ENCODE measurements at places on chromosomes 6 and 20. TPM values are rescaled to one million over a fixed set of nuclear protein-coding genes. Genes with fewer than 3 reads are reported as not detected.

COL12A1 gene
- total RNA-seq: 0.05 TPM

- no peak for DNase-seq
Observed at GRCh38 chr6:155678361-155678760, 222.7 kb upstream of the NOX3 start.

- DNase-seq: no peak
Observed at GRCh38 chr6:27295301-27296079, 16.6 kb downstream of the POM121L2 start.

- no peak for DNase-seq
Observed at GRCh38 chr20:31687777-31688176, 34.9 kb downstream of the BCL2L1 start.

- no peak for DNase-seq
Observed at GRCh38 chr20:6784210-6784631, 16.7 kb downstream of the BMP2 start.

SLC26A8 gene
- not detected for total RNA-seq

ERVFRD-1 gene
- not detected for total RNA-seq

DNA sequence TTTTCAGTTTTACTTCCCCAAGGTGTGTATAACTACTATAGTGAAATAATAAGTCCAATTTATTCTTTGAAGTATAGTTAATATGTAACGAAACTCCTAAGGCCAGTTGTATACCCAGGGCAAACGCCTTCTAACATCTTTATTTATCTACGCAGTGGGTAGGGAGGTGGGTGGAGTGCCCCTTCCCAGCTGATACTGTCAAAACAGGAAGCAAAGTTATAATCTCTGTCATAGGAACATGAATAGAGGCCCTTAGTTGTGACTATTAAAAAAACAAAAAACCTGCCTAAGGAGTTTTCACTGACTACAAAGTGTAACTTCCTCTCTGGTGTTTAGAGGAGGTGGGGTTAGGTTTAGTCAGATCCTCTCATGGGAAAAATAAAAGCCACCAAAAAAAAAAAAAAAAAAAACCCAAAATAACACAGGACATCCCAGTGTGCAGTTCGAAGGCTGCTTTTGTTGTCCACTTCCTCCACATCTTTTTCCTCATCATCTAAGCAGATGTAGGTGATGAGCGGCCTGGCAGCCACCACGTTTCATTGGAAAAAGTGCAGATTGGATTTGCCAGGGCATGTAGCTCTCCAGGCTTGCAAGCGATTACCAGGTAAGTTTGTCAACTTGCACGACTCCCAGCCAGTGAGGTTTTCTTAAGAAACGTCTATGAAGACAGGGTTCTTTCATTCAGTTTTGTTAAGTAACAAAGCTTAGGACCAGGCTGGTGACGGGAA, 58.7 kb downstream of the UTRN start:
- peak; percentile 84 for DNase-seq

ZNF292 gene
- total RNA-seq: 63.7 TPM

PKIG gene
- 1.7 TPM for total RNA-seq

DNA sequence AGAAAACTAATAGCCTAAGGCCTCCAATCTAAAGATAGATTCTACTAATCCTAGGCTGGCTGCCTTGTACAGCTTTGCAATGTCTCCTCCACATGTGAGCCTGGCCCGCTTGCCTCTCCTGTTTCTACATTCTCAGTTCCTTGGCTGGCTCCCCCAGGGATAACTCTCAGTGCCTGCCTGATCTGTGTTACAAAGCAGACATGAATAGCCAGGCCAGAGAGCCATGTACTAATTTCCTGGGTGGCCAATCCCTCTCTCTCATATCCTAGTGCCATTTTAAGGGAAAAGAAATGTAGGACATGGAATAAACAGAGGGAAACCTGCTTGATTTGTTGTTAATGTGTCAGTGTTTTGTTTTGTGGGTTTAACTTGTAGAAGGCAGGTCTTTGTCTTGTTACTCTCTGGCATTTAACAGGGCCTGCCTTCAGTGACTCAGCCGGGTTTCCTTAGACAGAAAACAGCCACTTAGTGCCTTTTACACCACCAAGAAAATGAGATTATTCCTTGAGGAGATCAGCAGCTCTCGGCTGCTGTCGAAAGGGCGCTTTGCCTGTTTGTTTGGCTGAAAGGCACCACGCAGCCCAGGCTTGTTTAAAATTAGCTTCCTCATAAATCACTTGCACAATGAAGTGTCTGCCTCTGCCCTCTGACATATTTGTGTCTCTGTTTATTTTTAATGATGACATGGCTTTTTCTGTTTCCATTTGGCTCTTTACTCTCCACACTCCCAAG, 702.7 kb downstream of the MAFB start:
- DNase-seq: no peak

GRCh38 chr6:53579338-53579737, 34.4 kb upstream of the GCLC start:
- DNase-seq: no peak

DNA sequence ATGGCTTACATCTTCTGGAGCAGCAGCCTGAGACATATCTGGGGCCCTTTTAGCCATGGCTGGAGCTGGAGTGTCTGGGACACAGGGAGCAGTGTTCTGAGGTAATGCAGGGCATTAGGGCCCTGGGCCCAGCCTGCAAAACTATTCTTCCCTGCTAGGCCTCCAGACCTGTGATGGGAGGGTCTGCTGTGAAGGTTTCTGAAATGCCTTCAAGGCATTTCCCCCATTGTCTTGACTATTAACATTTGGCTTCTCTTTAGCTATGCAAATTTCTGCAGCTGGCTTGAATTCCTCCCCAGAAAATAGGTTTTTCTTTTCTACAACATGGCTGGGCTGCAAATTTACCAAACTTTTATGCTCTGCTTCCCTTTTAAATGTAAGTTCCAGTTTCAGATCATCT, 61.5 kb downstream of the EDN1 start:
- no peak for DNase-seq

DNA sequence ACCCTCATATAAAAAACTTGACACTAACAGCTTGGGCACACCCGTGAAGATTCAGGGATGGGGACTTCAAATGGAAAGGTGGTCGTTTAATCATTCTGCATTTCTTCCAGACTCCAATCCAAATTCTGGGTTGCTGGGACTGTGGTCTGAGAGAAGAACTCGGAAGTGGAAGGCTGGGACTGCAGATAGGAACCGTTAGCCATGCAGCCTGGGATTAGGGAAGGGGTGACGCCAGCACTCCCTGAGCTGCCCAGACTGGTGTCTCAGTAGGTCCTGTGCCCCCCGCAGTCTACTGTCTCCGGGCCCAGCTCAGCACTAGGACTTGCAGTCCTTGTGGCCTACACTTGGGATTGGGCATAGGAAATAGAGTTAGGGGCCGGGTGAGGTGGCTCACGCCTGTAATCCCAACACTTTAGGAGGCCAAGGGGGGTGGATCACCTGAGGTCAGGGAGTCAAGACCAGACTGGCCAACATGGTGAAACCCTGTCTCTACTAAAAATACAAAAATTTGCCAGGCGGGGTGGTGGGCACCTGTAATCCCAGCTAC, 511 bp upstream of the CLIC1 start:
- DNase-seq: peak; percentile 70

DNA sequence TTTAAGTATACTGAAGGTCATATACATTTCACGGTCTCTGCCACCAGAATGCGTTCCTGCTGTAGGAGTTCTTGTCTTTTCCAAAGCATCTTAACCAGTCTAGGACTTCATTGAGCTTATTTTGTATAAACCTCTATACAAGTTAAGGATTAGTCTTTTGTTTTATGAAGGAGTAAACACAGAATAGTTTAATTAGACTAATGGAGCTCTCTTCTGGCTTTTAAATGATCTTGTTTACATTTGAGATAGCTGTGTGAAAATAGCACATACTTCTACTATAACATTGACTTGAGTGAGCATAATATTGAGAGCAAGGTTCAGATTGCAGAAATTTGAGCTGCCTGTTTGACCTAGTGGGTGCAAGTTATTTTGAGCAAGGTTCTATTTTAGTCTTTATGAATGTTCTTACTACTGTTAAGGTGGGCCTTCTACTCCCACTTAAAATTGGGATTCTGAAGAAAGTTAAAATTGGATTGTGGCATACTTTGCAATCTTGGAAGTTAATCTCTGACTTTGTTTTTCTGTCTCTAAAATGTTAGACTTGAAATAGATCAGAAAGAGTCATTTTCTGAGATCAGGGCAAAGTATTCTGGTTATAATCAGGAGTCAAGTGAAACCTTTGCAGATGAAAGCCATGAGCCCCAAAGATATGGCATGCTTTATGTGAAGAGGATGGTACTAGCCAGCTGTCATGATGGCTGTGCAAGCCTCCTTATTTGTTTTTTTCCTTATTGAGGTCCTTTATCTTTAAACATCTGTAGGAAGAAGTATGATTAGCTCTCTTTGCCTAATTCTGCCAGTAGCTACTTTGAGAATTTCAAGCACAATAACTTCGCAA, 41.8 kb downstream of the RPRD1B start:
- DNase-seq: no peak

DNA sequence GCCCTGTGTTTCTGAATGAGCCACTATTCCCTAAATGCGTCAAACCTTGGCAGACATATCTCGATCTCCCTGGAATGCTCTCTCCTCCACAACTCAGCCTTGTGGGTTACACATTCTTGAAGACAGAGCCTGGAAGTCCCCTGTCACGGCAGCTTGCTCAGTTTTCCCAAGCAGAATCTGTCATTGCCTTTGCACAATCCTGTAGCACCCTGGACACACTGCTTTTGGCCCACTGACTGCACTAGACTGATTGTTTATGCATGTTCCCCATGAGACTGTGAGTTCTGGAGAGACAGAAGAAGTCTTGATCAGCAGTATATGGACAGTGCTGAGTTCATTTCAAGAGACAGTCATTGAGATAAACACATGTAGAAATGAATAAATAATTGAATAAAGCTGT, 406.7 kb downstream of the CD83 start:
- no peak for DNase-seq

GRCh38 chr6:148383658-148384368, 41.2 kb downstream of the SASH1 start:
- DNase-seq: no peak

DNA sequence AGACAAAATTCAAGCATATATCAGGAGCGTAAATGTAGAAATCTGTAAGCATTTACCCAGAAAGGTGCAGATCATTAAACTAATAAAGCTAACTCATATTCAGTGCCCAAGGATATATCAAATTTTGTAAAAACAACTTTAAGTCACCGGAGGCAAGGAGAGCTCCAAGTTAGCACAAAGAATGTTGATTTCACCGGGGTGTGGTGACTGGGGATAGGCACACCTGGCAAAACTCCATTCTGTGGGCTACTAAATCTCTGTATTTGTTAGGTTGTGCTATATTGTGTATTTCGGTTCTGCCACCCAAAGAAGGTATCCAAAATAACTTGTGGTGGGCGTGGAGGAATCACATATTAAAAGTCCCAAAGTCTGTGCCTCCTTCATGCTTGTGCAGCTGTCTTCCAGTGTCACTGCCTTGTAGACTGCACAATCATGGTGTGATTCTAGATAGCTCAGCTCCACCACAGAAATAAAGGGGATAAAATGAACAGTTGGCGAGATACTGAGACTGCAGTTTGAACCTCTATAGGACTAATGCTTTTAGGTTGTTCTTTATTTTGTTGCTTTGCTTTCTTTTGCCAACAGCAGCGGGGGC, 111.6 kb downstream of the GMDS start:
- DNase-seq: no peak

DNA sequence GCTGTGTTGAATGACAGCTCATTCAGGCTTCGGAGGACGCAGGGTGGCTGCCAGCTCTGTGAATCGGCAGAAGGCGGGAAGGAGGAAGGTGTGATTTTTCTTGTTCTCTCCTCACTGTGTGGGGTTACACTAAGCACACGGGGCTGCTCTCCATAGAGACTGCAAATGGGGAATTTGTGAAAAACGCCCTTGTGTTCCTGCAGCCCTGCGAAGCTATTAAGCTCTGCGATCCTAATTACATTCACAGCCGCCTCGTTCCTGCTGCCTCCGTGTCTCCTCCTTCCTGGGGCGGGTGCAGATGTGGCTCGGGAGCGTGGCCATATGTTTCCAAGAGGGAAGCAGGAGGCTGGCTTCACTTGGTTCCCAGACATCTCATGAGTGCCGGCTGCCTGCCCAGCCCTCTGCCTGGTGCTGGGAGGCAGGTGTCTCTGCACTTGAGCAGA, 124.0 kb downstream of the TOX2 start:
- no peak for DNase-seq

SLC22A3 gene
- total RNA-seq: not detected

VNN1 gene
- total RNA-seq: not detected

- no peak for DNase-seq
Observed at GRCh38 chr6:128574402-128574801, 54.0 kb upstream of the PTPRK start.

GGT7 gene
- total RNA-seq: 14.8 TPM

DNA sequence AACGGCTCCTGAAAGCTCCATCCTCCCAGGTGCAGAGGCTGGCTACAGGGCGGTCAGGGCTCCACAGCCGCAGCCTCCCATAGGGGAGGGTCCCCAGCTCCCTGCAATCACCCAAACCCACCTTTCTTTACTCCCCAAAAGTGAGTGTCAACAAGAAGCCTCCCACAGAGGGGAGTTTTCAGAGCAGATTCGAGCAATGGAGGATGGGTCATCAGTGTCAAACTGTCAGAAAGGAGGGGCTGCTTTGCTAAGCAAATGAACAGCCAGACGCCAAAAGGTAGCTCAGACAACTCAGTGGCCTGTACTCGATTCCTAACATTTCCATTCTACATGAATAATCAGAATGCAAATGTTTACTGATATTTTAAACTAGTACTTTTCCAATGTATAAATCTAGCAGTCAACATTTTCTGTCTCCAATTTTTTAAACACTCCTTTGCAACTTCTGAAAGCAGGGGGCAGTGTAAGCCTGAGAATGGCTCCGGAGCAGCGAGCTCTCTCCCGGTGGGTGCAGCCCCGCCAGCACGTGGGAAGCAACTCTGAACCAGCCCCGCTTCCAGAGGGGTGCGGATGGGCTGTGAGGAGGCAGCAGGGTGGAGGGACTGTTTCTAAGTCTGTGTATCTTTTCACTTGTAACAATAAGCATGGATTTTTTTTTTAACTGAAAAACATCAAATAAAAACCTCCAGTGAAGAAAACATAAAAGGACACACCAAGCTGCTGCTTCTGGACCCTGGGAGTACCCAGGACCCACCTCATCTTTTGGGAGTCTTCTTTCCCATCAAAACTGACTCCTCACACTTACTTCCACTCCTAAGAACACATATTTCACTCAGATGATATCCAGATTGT, 54.9 kb downstream of the TAF4 start:
- DNase-seq: peak; percentile 89

SPEF1 gene
- total RNA-seq: not detected

EYS gene
- total RNA-seq: not detected

LBP gene
- not detected for total RNA-seq

UQCC2 gene
- total RNA-seq: 131 TPM

- DNase-seq: no peak
Observed at GRCh38 chr6:14804785-14805210, 441.1 kb upstream of the JARID2 start.

MRPL14 gene
- total RNA-seq: 65.6 TPM

GRCh38 chr20:32181606-32182005, 25.9 kb downstream of the PLAGL2 start:
- DNase-seq: no peak

GRCh38 chr20:37393863-37394542, 48.1 kb downstream of the SRC start:
- no peak for DNase-seq

- DNase-seq: no peak
Observed at GRCh38 chr6:116369540-116369939, 1.2 kb upstream of the DSE start.

TBX18 gene
- not detected for total RNA-seq

GRCh38 chr20:21126581-21126870, 644 bp downstream of the KIZ start:
- no peak for DNase-seq

- DNase-seq: no peak
Observed at GRCh38 chr6:155604991-155605390, 149.4 kb upstream of the NOX3 start.

- peak; percentile 57 for DNase-seq
Observed at GRCh38 chr6:127120023-127120786, 1.7 kb downstream of the RSPO3 start.

- no peak for DNase-seq
Observed at GRCh38 chr20:56736285-56736857, 107.3 kb downstream of the TFAP2C start.
